Activated CD8-positive, alpha-beta memory T cell treated with anti-CD3 and anti-CD28 coated beads, Interleukin-2, amount 10 ng/mL, durations not matched to agents 7 days and 5 days (primary cell): ENCODE measurements at places on chromosomes 5 and 9. TPM values are rescaled to one million over a fixed set of nuclear protein-coding genes. Genes with fewer than 3 reads are reported as not detected.

DNA sequence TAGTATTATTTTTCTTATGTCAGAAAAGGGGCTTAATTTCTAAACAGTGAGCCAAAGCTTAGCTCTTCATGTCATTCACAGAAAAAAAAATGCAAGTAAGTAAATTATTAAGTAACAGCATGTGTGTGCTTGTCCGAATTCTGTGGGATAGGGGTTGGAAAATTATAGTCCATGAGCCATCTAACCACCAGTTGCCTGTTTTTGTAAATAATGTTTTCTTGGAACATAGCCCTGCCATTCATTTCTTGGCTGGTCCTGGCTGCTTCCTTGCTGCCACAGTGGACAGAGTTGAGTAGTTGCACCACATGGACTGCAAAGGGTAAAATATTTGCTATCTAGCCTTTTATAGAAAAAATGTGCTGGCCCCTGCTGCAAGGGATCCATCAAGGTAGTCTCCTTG lies 513.7 kb upstream of the WWC1 start:
- H3K27me3 ChIP-seq = no peaks in the 10 kb centered on the region
- DNase-seq = no peak
- H3K36me3 ChIP-seq = no peaks in the 10 kb centered on the region
- H3K4me3 ChIP-seq = no peak overlapping the region

- DNase-seq = no peak
- peaks cover 22% of the 10 kb centered on the region for H3K27me3 ChIP-seq
- peaks cover 8% of the 10 kb centered on the region for H3K4me1 ChIP-seq
- no peak overlapping the region for H3K27ac ChIP-seq
- no peak overlapping the region for H3K4me3 ChIP-seq
These were observed 283.8 kb downstream of the CD180 start for GRCh38 chr5:66912787-66913186.

DNA sequence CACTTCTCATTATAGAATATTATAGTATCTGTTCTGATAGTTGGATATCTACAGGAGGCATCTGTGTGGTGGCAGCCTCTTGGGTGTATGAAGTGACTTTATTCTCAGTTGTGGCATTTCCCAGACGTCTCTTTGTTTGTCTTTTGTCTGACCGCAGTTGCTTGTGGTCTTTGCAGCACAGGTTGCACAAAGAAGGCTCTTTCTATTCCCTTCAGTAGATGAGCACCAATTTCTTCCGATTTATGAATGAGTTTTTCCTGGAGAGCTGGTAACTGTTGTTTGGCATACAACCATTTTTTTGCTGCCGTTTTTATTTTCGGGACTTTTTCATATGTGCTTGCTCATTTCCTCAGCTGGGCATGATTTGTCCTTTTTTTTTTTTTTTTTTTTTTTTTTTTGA lies 56.4 kb upstream of the MYO10 start:
- H3K4me3 ChIP-seq = no peak overlapping the region
- no peak overlapping the region for H3K27ac ChIP-seq
- peaks cover 3% of the 10 kb centered on the region for H3K4me1 ChIP-seq
- no peaks in the 10 kb centered on the region for H3K36me3 ChIP-seq
- no peak for DNase-seq
- no peaks in the 10 kb centered on the region for H3K27me3 ChIP-seq

DNA sequence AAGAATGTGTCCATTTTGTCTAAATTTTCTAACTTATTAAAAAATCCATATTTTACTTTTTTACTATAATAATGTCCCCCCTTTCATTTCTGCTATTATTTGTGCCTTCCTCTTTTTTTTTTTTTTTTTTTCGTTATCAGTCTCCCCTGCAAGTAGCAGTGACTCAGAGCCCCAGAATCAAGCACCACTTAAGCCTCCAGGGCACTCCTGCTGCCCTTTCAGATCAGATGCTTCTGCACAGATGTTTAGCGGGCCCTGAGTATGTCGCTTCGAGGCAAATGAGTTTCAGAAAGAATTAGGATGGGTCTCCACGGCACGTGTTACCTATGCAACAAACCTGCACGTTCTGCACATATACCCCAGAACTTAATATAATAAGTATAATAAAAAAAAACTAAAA lies 11.7 kb downstream of the MED7 start:
- peaks cover 29% of the 10 kb centered on the region for H3K4me1 ChIP-seq
- peaks cover 13% of the 10 kb centered on the region for H3K36me3 ChIP-seq
- H3K27me3 ChIP-seq = no peaks in the 10 kb centered on the region
- no peak overlapping the region for H3K4me3 ChIP-seq
- no peak for DNase-seq

- no peak overlapping the region for H3K27ac ChIP-seq
- H3K4me3 ChIP-seq = no peak overlapping the region
- peaks cover 11% of the 10 kb centered on the region for H3K36me3 ChIP-seq
- no peaks in the 10 kb centered on the region for H3K27me3 ChIP-seq
These were observed 128.5 kb upstream of the IQGAP2 start for GRCh38 chr5:76274571-76274970.

- H3K4me1 ChIP-seq = no peaks in the 10 kb centered on the region
- no peak overlapping the region for H3K27ac ChIP-seq
- H3K4me3 ChIP-seq = no peak overlapping the region
- no peaks in the 10 kb centered on the region for H3K36me3 ChIP-seq
These were observed 31.2 kb downstream of the AMBP start for GRCh38 chr9:114046875-114047274.

The NR5A1 gene
- not detected for total RNA-seq

The F2RL2 gene
- not detected for total RNA-seq
